ENCODE measurements at places on chromosomes 3 and 15. TPM values are rescaled to one million over a fixed set of nuclear protein-coding genes. Genes with fewer than 3 reads are reported as not detected.

- ATAC-seq = peak; percentile 42
Observed at GRCh38 chr15:78830514-78831228, 19.4 kb upstream of the ADAMTS7 start.

DNA sequence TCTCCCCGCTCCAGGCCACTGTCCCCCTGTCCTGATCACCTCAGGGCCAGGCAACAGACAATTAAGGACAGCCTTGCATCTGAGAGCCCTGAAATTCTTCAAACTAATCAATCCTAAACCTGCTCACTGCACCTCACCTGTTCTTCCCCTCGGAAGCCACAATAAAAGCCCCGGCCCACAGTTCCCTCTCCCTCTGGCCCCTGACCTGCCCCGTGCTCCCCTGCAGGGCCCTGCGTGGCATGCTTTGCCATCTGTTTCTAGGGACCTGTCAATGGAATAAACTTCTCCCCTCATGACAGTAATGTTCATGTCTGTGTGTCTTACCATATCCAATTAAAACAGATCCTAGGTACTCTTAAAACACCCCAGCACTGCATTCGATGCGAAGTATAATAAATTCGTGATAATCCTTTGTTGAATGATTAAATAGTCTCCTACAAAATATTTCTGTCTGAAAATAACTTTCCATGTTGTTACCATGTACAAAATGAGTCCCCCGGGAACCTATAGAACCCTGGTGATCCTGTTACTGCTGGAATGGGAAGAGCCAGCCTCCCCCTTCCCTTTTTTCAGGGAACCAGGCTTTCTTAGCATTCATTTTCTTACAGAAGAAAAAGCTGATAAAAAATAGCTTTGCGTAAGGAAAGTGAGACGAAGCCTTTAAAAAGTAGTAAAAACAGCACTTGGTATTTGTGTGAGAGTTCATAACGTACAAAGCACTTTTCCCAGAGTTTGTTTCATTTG is 59.0 kb downstream of the ABTB1 start:
- no peak for ATAC-seq

GRCh38 chr3:116314476-116314875 is 130.8 kb downstream of the LSAMP start:
- ATAC-seq = no peak

DNA sequence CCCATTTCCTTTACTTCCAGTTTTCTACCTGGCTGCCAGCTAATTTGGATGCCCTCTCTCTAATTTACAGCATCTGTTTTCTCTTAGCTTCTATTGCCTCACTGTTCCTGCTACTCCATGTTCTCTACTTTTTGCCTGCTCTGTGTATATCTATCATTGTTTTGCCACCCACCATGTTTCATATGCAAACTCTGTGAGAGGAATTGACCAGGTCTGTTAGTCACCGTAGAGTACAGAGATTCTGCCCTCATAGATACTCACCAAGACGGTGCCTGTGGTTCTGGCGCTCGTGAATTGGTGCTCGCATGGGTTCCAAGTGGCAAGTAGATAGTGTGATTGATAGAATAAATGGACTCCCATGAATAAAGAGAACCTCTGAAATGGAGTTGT is 288.8 kb downstream of the CNTN6 start:
- ATAC-seq = no peak

DNA sequence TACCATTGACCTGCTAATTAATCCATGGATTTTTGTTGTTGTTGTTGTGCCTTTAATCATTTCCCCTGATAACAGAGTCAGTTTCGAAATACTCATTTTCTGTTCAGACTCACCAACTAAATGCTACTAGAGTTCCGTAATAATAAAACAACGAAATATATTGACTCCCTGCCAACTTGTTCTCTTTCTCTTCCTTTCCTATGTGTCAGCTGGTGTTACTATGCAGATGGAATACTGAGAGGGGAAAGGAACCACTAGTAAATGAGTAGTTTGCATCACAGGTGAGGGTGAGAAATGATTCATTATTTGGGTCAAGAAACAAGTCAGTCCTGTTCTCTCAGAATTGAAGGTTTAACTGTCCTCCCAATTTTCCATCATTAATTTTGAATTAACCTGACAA is 1027.3 kb downstream of the TUSC7 start:
- no peak for ATAC-seq

DNA sequence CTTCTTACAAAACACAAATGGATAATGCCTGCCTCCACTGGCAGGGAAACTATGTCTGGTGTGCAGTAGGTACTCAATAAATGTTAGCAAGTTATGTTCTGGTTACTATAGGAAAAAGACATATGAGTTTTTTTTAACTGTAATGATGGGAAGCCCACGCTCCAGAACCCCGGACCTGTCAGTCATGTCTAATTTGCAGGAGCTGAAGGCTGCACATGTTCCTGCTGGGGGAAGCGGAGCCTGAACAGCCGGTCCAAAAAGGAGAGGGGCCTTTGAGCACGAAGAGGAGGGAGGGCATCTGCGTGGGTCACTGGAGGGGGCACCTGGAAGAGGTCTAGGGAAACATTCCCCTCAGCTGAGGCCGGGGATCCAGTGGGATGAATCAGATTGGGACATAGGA is 113.2 kb downstream of the DGKG start:
- no peak for ATAC-seq

DNA sequence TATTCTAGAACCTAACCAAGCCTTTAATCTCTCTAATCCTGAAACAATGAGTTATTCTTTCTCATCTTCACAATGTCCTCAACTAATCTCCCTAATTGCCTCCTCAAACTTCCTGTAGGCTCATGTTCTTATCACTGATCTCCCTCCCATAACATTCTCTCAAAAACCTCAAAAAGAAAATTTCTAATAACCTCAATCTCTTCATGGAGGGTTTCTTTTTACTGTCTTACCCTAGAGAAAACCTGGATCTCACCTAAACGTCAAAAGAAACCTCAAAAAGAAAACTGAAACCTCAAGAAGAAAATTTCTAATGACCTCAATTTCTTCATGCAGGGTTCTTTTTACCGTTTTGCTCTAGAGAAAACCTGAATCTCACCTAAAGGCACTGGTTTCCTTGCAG is 150.2 kb downstream of the GSK3B start:
- ATAC-seq = no peak

GRCh38 chr3:159855599-159856346 is 132.9 kb upstream of the IL12A start:
- ATAC-seq = no peak

- no peak for ATAC-seq
Observed at GRCh38 chr15:88881775-88882174, 13.6 kb downstream of the HAPLN3 start.

DNA sequence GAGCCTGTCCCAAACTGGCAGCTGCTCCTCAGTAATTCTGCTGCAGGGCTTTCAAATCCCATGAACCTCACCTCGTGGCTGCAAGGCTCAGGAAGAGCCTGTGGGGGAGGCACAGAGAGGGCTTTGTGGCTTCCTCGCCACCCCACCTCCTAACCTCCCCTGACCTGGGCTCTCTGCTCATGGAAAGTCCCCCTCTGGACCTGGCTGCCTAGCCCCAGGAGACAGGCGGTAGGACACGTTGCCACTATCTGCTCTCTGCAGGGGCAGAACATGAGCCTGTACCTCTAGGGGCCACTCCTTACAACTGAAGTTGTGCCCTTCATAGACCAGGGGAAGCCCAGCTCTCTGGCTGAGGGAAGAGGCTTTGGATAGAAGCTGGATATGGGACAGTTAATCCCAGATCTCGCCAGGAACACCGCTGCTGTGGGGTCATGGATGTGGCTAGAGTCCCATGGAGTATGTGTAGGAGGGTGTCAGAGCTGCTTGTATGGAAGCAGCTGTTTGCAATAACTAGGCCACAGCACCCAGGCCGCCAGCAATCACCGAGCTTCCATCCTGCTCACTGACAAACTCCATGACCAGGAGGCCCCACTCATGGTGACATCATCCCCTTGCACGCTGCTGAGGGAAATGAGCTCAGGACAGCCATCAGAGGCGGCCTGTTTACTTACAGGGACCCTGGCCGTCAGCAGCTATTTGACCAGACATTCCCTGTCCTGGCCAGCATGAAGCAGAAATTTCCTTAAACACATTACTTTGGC is 34.0 kb upstream of the CILP start:
- no peak for ATAC-seq

DNA sequence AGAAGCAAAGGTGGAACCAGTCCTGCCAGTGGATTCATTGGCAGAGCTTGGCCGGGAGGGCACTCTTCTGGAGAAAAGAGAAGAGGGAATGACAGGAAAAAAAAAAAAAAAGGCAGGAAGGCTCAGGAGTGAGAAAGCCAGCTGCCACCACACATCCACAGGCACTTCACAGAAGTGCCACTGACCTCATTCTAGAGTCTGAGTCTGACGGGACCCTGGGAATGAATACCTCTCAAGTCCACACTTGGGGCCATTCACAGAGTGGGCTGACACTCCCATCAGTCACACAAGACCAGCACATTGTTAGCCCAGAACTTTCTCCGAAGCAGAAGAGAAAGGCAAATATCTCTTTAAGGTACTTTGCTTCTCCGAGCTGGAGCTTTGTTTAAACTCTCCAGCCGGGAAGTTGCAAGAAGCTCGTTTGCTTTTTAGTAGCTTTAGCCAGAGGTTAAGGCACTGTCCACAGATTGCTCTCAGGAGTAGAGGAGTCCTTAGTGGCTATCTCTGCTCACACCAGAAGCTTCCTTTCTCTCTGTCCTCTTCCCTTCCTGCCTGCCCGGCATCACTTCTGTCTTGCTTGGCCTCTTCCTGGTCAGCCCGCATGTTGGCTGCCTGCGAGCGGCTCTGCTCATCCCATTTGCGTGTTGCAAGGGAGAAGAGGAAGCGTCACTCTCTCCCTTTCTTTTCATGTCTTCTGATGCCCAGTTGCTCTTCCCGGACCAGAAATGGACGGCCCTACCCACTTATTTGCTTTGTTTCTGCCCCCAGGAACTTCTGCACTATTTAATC is 53.8 kb downstream of the CMTM6 start:
- no peak for ATAC-seq

DNA sequence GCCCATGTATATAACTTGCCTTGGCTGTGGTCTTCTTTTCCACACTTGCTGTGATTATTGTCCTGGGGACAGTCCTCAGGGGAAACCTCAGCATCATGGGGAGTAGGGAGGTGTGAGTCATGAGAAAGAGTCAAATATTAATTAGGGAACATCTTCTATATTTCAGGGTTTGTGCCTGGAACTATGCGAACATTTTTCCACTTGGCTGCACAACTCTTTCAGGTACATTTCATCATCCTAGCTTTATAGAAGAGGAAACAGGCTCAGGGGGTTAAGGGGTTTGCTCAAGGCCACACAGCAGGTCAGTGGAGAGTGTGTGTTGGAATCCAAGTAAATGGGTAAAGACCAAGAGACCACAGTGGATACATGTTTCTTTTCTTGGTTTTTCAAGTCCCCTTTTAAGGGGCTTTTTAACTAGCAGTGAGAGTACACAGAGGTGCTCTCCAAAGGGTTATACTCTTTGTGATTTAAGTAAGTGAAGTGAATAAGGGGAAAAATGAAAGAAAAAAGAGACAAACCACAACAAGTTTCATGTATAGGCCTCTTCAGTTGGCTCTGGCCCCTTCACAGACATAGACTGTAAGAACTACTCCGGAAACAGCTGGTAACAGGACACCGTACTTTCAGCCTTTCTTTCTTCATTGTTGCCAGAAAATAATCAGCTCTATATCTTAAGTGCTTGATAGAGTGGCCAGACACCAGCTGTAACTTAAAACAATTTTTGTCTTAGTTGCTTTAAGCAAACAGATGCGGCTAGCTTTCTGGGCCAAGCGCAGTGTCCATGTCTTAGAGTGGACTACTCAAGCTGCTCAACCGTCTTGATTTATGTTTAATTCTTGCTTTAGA is 64.6 kb downstream of the EEFSEC start:
- peak; percentile 16 for ATAC-seq

HDGFL3 gene
- 11.1 TPM for total RNA-seq

GCSAM gene
- total RNA-seq = 13.5 TPM

ARNT2 gene
- total RNA-seq = 0.09 TPM

MORC1 gene
- not detected for total RNA-seq

All from activated T-helper 17 cell treated with anti-CD3 and anti-CD28 coated beads, Interleukin-2, amount 50 U/mL, for 72 hours (primary cell).